ENCODE measurements at places on chromosomes 16 and 17.

DNA sequence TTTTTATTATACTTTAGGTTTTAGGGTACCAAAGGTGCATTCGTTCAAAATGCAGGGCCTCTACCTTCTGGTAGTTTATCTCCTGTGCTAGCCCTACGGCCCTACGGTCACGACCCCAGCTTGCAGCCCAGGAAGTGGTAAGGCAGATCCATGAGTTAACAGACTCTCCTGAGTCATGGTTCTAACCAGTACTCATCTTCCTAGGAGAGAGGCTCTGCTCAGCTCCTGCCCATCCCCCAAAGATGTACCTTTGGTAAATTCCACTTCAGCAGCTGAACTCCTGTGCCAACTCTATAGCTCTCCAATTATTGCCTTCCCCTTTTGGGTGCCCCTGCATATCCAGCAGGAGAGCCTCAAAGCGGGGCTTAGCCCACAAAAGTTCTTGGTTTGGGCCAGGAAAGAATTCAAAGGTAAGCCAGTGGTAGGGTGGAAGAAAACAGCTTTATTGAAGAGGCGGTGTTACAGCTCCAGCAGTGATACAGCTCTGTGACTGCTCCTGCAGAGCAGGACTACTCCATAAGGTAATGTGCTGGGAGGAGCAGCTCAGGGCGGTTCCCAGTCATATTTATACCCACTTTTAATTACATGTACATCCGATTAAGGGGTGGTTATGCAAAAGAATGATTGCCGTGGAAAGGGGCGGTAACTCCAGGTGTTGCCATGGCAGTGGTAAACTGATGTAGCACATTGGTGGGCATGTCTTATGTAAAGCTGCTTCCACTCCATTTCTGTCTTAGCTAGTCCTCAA, 241.4 kb downstream of the PMP22 start:
- DNase-seq = no peak

- no peak for DNase-seq
Observed at GRCh38 chr16:11797957-11798299, 870 bp upstream of the ZC3H7A start.

GRCh38 chr16:13866073-13866472, 53.9 kb upstream of the ERCC4 start:
- DNase-seq = no peak

- DNase-seq = no peak
Observed at GRCh38 chr17:4480929-4481898, 17.5 kb upstream of the SPNS2 start.

DNA sequence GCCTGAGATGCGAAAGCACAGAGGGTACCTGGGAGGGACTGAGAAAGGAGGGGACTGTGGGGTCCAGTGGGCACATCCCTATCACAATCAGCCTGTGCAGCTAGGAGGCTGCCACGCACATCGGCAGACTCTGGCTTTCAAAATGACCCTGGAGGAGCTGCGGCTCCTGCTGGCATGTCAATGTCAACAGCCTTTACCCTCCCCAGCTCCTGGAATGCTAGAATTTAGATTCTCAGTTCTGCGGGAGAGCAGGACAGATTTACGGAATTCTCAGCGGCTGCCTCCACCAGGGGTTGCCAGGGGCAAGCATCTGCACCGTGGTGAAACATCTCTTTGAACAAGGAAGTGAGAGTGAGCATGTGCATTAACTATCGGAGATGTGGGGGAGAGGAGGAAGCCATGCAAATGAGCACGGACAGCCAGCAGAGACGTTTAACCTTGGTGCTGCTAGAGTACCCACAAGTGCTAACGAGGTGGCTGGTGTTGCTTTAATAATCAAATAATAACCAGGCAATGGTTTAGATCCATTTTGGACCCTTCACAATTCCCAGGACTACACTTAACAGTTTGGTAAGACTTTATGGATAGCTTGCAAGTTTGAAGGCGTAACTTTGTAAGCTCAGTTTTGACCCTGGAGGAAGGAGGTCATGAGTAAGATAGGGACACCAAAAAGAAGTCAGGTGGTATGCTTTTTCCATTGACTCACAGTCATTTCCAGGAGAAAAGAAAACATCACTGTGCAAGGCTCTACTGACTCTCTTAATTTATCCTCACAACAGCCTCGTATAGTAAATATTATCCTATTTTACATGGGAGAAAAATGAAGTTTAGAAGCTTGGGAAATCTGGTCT, 54.1 kb downstream of the XYLT1 start:
- peak; percentile 19 for DNase-seq

All from hippocampal formation (tissue), 2 donors.